ENCODE measurements at places on chromosomes 7 and 10.

DNA sequence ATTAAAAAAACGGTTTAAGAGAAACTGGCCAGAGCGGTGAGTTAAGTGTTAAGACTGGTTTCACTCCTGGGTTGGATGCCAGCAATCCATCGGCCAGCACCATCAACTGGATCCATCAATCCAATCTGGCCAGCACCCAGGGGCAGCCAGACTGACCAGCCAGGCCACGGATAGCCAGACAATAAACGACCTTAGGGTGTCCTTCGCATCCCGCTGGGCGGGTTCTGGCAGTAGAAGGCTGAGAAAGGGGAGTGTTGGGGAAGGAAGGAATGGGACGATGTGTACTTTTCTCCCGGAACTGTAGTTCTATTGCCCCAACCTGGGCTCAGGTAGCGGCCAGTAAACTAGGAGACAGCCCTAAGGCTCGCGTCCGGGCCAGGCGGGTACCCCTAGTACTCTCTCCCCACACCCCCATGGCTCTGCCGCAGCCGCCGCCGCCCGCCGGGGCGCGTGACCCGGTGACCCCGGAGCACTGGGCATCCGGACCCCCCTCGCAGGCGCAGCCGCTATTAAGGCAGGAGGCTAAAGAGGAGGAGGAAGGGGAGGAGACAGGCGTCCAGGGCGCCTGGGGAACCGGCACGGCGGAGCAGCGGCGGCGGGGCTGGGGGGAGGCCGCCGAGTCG lies at the start of gene CASD1:
CASD1 (plus strand) TSS at position 546 of the 623 bp plus-strand sequence. CDS start 276 bp downstream, outside the sequence.
- peak; percentile 72 for DNase-seq

- DNase-seq, result no peak
Observed at GRCh38 chr7:93773446-93773845, 117.1 kb downstream of the TFPI2 start.

DNA sequence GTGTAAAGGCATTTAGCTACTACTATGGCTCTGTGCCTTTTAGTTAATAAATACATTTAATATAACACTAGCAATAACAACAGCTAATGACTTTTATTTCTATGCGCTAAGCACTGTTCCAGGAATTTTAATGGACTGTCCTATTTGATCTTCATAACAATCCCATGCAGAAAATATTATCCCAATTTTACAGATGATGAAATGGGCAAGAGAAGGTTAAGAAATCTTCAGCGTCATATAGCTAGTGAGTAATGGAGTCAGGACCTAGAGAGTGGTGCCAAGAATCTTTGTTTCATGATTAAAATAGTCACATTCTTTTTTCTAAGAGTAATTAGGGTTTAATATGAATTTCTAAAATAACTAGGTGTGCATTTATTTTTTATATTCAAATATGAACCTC lies 32.4 kb downstream of the ACTA2 start:
- DNase-seq, result no peak

- DNase-seq, result peak; percentile 93
Observed at GRCh38 chr10:122298598-122299301, 27.7 kb downstream of the BTBD16 start.

- DNase-seq, result no peak
Observed at GRCh38 chr7:17121671-17122070, 176.8 kb upstream of the AHR start.

DNA sequence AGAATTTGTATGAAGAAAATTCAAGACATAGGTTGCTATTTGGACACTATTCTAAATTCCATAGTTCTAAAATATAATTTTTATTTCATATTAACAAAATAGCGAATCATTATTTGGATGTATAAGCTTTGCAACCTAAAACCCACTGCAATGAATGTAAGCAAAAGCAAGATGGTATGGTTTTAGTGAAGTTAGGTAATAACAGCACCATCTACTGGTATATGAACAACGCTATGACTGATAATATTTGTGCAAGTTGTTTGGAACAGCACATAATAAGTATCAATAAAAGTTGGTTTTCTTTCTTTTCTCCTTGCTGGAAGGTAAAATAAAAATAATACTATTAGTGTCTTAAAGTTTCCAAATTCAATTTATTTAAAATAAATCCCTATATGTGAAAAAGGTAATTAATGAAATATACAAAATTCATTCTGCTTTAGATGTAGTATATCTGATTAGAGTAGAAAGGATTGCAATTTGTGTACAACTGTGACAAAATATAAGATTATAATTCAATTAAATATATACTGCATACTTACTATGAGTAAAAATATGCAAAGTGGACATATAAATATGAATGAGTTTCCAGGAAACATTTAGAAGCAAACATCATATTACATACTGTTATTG lies 79.0 kb upstream of the LSM8 start:
- peak; percentile 31 for DNase-seq

- no peak for DNase-seq
Observed at GRCh38 chr7:37304921-37305320, 143.7 kb downstream of the ELMO1 start.

GRCh38 chr7:125396466-125397151 lies 467.0 kb upstream of the POT1 start:
- no peak for DNase-seq

DNA sequence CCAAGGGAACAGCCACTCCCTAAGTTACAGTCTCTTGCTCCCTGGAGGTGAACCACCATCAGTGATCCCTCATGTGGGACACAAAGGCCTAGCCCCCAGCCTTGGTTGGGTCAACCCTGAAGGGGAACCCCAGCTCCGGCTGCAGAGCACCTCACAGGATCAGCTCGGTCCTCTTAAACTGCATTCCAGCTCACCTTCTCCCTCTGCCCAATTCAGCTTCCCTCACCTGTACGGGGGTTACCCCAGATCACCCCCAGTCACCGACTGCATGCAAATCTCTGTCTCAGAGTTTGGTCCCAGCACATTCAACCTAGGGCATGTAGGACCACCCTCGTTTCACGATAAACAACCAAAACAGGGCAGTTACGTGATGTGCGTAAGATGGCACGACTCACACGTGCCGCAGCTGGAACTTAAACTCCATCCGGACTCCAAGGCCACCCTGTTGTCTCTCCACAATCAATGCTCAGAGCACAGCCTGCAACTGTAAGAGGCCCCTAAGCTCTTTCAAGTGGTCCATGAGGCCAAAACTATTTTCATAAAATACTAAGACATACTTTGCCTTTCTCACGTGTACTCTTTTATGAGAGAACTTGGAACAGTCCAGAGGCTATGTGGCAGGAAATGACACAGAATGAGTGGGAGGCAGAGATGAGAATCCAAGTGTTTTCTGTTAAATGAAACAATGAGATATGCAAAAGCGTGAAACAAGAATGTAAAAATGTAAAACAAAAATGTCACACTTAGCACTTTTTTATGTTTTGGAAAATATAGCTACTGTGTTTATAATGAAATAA lies 285.2 kb downstream of the PTPRN2 start:
- no peak for DNase-seq
